ENCODE measurements at places on chromosomes 7 and 10.

DNA sequence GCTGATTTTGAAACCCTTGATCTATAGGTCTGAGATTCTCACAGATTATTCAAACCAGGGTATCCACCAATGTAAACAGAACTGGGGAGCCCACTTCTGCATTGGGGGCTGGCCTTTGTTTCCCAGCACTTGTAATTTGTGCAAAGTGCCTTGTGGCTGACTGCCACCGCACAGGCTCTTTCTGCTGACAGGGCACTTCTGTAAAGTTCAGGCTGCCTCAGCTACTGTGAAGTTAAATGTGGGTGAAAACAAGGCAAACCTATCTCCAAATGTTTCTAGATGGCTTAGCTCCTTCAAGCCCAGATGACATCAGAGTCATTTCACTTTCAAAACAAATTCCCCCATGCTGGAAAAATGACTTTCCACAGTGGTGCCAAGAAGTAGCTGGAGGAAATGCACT, 54.7 kb downstream of the GRID1 start:
- DNase-seq, result no peak

DNA sequence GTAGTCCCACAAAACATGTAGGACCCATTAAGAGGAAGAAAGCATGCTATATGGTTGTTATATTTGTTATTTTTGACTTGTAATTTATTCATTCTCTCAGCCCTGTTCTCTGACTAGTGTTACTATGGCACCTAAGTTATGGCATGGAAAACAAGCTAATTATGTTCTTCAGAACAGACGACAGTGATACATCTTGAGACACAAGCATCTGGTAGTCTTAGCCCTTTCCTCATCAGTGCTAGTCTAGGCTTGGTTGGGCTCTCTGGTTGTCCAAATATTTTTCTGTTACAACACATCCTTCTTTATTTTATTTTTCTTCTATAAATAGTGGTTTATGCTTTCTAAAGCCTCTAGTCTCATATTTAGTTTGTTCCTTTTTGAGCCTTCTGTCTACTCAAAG, 308.3 kb upstream of the KAT6B start:
- DNase-seq, result no peak

DNA sequence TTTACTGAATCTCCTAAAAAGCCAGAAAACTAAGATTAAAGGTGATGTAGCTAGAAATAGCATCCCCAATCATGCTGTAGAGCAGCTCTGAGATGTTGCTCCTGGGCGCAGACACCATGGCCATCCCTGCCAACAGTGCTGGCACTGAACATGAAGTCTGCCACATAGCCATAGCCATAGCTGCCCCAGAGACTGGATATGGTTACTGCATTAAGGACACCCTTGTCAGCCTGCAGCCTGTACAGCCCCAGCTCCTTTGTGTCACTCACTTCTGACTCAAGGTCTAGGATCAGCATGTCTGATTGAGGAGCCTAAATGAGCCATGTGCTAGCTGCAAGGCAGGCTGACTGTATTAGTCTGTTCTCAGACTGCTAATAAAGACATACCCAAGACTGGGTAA, 284.6 kb downstream of the RPS24 start:
- DNase-seq, result no peak

DNA sequence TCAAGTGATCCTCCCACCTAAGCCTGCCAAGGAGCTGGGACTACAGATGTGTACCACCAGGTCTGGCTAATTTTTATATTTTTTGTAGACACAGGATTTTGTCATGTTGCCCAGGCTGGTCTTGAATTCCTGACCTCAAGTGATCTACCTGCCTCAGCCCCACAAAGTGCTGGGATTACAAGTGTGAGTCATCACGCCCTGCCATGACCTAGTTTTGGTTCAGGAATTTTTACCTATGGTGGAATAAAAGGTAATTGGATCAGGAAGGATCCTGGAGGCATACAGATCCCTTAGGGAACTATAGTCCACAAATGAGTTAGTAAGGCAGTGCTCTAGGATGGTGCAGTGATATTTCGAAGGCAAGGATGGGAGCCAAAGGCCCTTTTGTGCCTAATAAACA, 717.9 kb downstream of the PHTF2 start:
- DNase-seq, result no peak

DNA sequence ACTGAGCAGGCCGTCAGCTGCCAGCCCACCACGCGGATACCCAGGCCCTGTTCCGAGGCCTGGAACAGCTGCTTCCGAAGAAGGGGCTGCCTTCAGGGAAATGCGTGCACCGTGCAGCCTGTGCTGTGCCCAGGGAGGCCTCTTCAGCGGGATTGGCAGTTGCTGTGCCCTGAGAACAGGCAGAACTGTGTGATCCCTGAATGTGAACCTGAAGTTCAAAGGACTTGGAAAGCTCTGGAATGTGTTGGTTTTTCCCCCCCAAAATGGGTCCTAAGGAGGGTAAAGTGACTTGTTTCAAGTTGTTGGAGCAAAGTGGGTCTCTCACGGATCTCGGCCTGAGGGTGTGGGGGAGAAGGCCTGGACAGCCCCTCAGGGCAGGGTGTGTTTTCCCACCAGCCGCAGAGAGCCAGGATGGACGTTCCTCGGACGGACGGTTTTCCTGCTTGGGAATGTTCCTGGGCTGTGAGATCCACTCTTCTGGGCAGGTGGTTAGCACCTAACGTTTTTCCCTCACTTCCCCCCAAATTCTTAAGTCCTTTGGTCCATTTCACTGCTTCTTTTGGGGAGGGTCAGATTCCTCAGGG, 2.1 kb downstream of the SPRN start:
- no peak for DNase-seq

DNA sequence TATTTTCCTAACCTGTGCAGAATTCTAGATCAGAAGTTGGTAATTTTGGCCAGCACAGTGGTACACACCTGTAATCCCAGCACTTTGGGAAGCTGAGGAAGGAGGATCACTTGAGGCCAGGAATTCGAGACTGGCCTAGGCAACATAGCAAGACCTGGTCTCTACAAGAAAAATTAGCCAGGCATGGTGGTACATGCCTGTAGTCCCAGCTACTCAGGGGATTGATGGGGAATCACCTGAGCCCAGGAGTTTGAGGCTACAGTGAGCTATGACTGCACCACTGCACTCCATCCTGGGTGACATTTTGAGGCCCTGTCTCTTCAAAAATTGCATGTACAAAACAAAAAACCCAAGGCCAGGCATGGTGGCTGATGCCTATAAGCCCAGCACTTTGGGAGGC, 8.6 kb downstream of the PGAM1 start:
- no peak for DNase-seq

DNA sequence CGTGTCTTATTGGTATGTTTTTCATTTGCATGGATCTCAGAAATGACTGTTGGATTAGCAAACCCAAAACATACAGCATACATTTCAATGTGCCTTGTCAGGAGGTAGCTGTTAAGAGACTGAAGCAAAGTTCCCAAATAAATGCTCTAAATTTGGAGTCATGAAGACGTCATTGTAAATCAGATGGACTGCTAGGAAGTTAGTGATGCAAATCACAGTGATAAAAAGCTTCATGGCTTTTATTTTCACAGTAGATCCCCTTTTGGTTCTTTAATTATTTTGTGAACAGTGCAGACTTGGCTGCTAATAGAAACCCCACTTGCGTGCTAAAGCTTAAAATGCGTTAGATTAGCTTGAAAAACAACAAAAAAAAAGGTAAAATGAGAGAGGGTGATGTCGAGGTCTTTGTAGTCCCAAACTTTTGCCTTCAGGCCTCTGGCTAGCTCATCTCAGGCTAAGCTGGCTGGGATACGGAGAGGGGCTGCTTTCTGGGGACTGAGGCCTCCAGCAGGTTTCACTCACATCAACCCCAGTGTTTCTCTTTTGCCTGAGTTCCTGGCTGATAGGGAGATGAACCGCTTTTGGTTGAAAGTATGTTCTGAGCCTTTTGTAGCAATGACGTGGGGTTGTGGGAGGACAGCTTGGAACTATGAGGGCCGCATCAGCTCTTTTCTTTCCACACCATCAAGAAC, 107.1 kb upstream of the CDCA7L start:
- no peak for DNase-seq

DNA sequence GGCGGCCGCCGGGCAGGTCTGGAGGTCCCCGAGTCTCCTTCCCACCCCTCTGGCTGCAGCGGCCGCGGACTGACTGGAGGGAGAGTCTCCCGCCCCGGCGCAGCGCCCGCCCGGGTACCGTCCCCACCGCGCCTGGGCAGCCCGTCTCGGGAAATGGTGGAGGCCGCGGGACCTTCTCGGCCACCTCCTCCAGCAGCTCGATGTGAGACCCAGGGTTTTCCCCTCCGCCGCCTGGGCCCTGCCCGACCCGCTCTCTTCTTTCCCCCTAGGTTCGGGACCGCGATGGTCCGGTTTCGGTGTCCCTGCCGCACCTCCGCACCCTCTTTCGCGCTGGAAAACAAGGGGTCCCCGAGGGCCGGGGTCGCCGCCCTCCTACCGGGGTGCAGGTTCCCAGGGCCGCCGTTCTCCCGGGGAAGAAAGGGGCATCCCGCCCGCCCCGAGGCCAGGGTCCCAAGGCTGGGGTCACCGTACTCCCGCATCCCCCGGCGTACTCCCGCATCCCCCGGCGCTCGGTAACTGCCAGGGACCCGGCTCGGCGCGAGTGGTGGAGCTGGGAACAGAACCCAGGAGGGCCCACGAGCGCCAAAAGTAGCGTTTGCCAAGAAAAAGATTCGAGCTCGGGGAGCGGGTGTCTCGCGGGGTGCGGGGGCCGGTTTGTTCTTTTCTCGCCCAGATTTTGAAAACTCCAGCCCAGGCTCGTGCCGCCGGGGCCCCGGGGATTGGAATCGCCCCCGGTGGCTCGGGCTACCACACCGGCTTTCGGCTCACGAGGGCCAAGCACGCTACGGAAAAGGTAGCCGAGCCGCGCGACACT, 3.4 kb downstream of the TNRC18 start:
- no peak for DNase-seq

GRCh38 chr7:64687249-64687648, 21.3 kb downstream of the ZNF107 start:
- DNase-seq, result no peak

DNA sequence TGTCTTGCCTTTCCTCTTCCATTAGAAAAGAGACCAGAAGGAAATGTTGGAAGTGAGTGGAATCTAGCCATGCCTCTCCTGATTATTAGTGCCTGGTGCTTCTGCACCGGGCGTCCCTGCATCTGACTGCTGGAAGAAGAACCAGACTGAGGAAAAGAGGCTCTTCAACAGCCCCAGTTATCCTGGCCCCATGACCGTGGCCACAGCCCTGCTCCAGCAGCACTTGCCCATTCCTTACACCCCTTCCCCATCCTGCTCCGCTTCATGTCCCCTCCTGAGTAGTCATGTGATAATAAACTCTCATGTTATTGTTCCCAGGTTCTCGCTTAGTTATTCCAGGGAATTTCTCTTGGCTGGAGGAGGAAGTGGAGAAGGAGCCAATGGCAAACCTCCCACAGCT, 4.2 kb downstream of the TMEM176A start:
- DNase-seq, result no peak

DNA sequence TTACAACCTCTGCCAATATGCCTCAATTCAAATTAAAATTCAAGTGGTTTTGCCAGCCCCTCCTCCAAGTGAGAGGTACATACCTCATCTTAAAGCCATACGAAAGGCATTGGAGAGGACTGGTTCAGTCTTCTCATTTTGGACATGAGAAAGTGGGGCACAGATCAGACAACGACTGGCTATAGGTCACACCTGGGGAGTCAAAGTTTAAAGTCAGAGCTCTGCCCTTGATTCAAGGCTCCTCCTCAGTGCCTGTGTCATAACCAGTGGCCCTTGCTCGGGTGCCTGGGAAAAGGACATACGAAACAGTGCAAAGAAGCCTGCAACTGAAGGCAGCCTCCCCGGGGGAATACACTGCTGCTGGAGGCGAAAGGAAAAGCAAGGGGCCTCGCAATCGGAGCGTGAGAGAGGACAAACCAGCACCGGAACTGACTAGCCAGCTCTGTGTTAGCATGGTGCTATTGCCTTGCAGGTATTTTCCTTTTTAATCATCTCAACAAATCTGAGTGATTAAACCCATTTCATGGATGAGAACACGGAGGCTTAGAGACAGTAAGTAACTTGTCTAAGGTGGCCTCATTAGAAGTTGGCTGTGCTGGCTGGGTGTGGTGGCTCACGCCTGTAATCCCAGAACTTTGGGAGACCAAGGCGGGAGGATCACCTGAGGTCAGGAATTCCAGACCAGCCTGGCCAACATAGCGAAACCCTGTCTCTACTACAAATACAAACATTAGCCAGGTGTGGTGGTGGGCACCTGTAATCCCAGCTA, 1.1 kb upstream of the MTPAP start:
- no peak for DNase-seq

Measured in NCI-H1048 (cell line).